Osteocyte (in vitro differentiated cells): ENCODE measurements at places on chromosomes 5 and 9. TPM values are rescaled to one million over a fixed set of nuclear protein-coding genes. Genes with fewer than 3 reads are reported as not detected.

DNA sequence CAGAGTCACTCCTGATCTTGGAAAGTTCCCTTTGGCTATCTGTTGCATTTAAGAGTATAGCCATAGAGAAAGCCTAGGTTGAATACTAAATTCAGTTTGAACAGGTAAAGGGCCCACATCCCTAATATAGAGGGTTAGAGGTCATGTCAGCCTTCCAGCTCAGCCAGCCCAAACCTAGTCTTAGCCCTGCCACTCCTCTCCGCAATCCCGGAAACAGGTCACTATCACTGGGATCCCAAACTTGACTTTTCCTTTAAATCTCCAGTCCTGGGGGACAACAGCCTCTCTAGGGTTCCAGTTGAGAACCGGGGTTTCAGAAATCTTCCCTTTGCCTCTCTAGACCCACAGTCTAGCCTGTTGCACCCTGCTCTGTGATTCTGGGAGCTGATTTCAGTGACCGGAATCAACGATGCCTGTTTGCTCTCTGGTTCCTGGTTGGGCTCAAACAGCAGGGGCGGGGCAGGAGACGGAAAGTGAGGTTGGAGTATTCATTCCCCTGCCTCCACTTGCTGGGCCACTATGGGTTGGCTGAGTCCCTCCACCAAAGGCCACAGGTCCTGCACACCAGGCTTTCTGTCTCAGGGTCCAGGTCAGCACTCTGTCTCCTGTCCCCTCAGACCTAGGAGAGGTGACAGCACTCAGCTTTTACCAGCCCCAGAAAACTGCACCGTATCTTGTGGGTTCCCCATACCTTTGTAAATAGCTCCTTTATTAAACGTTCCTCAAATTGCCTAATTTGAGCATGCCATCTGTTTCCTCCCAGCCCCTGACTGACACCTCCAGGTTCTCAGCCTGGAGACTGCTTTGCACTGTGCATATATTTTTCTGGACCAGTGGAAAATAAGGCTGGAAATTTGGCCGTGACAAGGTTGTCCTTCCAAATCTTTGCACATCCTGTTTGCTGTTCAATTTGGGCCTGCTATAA, 23.8 kb upstream of the CPEB4 start:
- no peaks in the 10 kb centered on the region for H3K36me3 ChIP-seq
- no peak overlapping the region for H3K4me3 ChIP-seq
- peaks cover 14% of the 10 kb centered on the region for H3K4me1 ChIP-seq
- H3K27me3 ChIP-seq = no peaks in the 10 kb centered on the region
- H3K27ac ChIP-seq = no peak overlapping the region

GRCh38 chr5:149063017-149063687, at the start of gene SH3TC2:
Gene SH3TC2, minus strand, starts transcription at chr5:149063062. Its CDS starts 40 bp downstream, at chr5:149063022.
- H3K4me3 ChIP-seq = no peak within 1 kb of the TSS
- no peaks in the 10 kb centered on the region for H3K36me3 ChIP-seq
- H3K27ac ChIP-seq = peak within 1 kb of the TSS; percentile 88

DNA sequence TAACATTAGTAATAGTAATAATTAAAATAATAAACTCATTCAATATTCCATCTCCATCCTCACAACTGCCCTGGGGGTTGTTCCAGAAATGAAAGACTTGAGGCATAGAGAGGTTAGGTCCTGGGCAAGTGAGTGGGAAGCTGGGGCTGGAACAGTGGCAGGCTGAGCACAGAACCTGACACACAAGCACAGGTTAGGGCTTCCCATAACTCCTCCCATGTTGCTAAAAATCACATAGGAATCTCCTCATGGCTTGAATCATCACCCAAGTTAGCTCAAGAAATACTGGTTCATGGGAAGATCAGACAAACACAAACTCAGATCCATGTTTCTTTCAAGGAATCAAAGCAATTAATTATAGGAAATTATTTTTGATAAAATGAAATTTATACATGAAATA, 487.7 kb downstream of the SEMA5A start:
- H3K4me1 ChIP-seq = peaks cover 60% of the 10 kb centered on the region
- peaks cover 33% of the 10 kb centered on the region for H3K36me3 ChIP-seq
- no peak overlapping the region for H3K27ac ChIP-seq
- no peak for DNase-seq

DNA sequence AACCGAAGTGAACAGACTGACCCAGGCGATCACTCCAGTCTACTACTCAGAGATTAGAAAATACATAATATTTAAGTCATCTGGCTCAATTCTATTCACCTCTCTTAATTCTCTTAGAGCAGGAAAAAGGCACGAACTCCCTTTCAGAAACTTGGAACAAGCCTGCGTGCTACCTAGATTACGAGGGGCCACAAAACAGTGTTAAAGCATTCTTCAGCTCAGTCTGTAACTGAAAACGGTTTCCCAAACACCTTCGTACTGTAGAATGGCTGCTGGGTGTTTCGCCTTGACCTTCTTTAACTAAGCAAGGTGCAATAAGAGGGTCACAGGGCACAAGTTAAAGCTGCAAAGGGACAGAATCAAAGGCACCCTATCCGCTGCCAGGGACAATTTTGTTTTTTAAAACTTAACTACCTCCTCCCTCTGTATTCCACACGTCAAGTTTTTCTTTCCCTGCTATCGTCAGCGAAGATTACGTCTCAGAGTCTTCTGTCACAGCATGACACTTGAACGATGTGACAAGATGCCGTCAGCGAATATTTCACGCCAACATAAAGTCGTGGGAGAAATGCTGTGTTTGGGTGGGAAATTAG, 687 bp downstream of the LYSMD3 start:
- H3K4me1 ChIP-seq = peaks cover 28% of the 10 kb centered on the region
- H3K36me3 ChIP-seq = peaks cover 17% of the 10 kb centered on the region
- peak overlapping the region; percentile 90 for H3K27ac ChIP-seq
- peak overlapping the region; percentile 99 for H3K4me3 ChIP-seq
- DNase-seq = no peak
- peaks cover 20% of the 10 kb centered on the region for H3K27me3 ChIP-seq

LCN6 gene
- not detected in 2 replicates for total RNA-seq

DNA sequence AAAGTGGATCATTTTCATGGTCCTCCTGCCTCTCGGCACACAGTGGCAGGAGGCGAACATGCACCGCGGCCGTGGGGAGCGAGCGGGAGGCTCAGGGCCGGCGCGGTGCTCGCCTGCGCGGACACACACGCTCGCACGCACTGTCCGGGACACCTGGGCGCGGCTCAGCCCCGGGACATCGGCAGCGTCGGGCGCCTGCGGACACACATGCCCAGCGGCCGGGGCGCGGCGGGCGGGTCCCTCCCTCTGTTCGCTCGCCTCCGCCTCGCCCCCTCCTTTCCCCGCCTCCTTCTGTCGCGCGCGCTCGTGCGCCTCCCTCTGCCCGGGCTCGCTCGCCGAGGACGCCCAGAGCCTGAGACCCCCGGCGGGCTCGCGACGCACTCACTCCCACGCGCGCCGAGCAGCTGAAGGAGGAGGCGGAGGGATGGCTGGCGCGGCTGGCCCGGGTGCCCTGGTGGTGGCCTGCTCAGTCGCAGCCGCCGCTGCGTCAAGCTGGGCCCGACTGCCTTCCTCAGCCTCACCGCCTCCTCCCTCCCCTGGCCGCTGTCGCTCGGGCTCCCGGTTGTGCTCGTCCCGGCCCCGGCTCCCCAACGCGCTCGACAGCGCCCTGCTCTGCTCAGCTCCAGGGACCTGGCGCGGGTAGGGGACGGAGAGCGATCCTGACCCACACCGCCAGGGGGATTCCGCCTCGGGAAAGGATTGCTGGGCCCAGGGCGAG, at the start of gene FRMD3:
Gene FRMD3 (minus strand): TSS at position 230 of the 718 bp plus-strand sequence. CDS start 170 bp downstream, at position 60.
- peak; percentile 88 for DNase-seq
- no peaks in the 10 kb centered on the region for H3K36me3 ChIP-seq
- peak within 1 kb of the TSS; percentile 67 for H3K4me3 ChIP-seq
- H3K4me1 ChIP-seq = peaks cover 10% of the 10 kb centered on the region
- no peak within 1 kb of the TSS for H3K27ac ChIP-seq

ADCY2 gene
- not detected in 2 replicates for total RNA-seq

DNA sequence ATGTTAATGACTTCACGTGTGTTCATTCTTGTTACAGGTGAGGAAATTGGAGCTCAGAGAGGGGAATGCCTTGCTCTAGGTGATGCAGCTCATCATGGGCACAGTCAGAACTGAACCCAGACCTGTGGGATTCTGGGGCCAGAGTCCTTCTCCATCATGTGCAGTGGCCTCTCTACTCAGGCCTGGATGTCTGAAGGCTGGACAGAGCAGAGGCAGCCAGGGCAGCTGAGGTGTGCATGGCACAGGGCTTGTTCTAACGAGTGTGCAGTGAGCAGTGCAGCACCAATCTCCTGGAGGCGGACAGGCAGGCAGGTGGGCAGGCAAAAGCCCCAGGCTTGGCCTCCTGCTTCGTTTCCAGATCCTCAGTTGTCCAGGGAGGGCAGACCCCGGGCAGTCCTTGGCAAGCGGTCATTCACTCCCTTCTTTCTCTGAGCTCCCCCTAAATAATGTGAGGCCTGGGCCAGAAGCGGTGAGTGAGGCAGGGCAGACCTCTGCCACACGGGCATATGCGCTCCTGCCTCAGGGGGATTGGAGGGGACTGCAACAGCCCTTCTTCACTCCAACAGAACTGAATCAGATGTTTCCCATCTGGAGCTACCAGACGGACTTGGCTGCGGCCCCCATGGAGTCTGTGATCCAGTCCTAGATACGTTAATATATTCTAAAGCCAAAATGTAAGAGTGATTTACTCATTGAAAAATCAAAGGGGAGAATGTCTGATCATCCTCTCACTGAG, 68.7 kb upstream of the FSTL4 start:
- H3K4me3 ChIP-seq = no peak overlapping the region
- DNase-seq = peak; percentile 40
- no peaks in the 10 kb centered on the region for H3K4me1 ChIP-seq
- no peak overlapping the region for H3K27ac ChIP-seq
